ENCODE measurements at places on chromosomes 2 and 18.

DNA sequence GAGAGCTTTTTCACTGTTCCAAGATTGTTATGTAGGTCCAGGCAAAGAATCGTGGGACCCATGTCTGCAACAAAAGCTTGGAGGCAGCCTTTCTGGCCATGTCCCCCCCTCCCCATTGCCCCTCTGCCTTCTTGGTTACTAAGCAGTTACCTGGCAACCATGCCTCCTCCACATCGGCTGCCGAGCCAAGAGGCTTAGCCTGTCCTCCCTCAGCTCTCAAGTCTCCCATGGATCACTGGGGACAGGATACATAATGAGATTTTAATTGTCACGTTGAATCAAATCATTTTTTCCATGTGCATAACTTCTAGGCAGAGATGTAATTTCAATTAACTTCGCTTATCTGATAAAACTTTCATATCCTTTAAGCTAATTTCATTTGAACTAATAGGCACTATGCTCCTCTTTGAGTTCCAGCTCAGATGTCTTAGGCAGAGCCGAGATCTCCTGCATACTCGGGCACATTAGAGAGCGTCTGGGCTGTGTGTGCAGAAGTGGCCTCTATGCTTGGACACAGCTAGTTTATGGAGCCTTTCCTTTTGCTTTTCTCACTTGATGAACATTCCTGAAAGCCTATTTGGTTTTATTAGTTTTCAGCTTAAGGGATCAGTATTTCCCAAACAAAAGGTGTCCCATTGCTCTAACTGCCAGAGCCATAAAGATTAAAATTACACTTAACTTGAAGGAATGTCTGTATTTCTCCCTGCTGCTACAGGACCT lies 80.7 kb downstream of the LYPD1 start:
- no peak for DNase-seq

GRCh38 chr2:88321449-88322248 lies 130.8 kb downstream of the FOXI3 start:
- no peak for DNase-seq

GRCh38 chr2:241235859-241236593 lies 47.5 kb downstream of the ANO7 start:
- DNase-seq = no peak

DNA sequence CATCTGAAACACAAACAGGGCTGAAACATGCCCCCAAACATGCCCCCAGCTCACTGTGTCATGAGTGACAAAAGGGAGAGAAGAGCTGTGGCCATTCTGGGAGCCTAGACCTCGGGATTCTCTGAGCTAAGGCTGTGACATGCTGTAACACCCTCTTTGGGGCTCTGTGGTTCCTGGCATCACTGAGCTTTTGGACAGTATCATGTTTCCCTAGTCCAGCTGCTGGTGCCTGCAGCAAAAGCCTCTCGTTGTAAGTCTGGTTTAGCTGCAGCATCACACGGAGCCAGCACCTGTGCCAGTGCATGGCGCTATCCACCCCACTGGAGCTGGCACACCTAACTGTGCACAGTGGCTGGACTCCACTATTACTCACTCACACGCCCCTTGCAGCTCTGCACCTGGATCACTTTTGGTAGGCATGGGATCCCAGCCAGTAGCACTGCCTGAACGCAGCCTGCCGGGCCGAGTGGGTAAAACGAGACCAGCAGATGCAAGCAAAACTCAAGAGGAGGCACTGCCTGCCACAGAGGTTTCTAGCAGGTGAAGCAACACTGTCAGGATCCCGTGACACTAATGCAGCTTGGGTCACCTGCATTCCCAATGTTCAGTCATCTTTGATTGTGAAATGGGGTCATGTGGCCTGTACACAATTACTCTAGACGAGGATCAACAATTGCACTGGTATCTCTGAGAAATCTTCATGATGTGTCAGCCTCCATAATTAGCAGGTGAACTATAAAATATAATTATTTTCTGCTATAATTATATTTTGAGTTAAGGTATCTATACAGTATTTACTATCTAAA lies 547.2 kb downstream of the ZNF804A start:
- DNase-seq = no peak

DNA sequence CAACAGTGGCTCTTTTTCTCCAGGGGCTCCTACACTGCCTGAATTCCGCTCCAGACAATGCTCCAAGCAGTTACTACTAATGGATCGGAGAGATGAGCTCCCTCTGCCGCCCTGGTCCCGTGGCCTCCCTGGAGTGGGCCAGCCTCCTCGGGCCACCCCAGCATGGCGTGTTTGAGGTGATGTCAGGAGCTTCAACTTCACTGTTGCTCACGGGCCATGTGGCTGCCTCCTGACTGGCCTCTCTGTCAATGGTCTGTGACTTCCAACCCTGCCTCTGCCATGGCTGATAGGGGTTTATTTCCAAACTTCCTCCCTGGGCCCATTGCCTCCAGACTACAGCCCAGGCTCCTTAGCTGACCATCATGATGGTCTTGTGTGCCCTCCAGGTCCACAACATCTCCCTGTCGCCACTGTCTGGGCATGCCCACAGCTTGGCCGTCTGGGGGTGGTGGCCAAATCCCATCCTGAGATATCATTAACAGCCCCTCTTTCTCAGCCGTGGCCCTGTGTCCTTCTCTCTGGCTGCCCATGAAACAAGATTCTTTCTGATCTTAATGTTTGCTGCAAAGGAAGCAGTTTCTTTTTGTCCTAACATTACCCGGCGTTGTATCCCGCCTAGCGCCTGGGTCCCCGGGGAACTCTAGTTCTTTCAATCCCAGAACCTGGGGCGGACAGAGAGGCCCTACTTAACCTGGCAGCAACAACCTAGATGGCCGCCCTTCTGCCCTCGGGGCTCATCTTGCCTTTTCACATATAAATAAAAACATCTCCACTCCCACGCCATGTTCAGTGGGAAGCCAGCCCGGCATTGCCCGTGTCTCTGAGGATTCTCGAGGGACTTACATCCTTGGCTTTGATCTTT lies 38.1 kb downstream of the ATOH8 start:
- DNase-seq = no peak

GRCh38 chr2:13201924-13202323 lies 485.2 kb downstream of the TRIB2 start:
- no peak for DNase-seq

DNA sequence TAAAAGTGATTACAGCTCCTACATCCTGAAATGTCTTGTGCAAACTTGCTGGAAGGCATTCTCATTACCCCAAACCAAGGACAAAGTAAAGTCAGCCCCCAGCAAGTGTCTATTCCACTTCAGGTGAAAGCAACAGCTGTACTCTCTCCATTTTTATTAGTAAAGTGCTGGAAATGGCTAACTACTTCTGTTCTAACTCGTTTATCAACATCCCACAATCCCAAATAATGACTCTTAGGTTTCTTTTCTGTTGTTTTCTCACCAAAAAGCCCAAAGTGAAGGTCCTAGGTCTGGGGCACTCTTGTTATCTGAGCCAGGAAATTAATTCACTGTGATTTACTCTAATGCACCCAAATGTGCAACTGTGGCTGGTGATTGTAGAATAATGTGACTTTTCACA lies 105.7 kb downstream of the LRRC30 start:
- DNase-seq = no peak

DNA sequence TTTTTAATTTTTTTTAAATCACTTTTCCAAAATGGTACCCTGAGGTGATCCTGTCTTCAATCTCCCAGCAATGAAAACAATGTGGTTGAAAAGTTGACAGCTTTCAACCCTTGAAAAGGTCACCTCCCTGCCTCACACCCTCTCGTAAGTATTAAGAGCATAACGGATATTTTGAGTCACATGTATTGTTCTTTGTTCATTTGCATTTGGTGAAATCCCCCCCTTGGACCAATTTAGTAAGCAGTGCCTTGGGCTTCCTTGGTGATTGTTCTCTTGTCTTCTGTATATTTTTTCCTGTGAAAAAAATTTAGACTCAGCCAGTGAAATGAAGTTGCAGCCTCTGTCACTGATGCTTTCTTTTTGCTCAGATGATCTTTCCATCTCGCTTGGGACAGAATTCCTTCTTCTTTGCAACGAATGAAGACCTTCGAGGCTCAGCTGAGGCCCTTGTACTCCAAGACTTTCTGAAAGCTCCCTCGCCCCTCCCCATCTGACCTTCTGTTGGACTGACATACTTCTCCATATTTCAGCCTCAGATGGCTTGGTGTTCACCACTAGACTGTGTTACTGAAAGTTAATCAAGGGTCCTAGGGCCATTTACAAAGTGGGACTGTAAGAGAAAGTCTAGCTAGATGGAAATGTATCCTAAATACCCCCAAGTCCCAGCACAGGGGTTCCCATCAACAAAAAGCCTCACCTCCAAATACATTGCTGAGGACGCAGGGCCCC lies 158.4 kb downstream of the BCL2 start:
- no peak for DNase-seq

DNA sequence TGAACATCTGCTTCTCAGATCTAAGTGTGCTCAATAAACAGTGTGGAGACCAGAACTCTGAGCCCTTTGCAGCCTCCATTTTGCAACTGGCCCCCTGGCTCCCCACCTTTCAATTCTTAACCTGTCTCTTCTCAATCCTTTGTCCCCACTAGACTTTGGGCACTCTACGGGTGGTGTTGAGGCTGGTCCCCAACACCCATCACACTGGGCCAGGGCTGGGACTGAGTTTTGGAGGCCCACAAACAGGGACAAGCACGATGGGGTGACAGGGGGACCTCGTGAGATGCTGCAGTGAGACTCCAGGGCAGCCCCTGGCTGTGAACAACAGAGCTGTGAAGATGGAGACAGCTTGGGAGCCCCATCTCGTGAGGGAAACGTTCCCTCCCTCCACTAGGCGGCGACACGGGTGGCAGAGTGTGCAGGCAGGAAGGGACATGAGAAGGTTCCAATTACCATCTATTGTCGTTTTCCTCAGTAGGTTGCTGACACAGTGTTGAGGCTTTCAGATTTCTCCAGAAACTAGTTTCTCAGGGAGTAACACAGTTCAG lies 1.2 kb downstream of the ANKMY1 start:
- peak; percentile 40 for DNase-seq

DNA sequence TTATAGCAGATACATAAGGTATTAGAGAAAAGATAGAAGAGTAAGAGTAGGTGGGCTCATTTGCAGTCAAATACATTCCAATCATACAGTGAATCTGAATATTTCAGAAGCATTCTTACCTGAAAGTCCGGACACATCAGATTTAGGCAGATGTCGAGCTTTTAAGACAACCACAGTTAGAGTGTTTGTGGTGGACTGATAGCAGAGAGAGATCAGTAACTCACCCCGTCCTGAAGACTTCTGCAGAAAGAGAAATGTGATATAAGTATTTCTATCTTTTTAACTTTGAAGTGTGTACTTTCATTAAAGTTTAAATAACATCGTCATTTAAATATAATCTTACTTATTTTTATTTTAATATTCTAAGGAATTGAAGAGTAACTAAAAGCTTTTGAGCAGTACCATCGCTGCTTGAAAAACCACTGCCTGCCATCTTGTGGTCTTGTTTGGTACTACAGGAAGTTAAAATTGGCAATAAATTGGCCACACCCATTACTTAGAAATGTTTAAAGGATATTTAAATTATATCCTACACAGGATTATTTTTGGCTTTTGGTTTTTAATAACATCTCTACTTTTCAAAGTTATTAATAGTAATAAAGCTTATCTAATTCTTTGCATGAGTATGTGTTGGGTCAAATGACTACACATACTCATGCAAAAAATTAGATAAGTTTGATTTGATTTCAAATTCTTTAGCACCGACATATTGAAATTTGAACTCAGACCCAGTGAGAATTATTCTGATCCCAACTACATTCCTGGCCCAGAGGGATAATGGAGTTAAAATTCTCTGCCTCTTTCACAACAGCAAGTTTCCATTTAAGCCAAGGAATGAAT lies 5.5 kb downstream of the SYT4 start:
- no peak for DNase-seq

GRCh38 chr2:72082021-72082601 lies 65.6 kb downstream of the CYP26B1 start:
- DNase-seq = no peak

GRCh38 chr18:3852321-3852720 lies 402.3 kb downstream of the TGIF1 start:
- DNase-seq = no peak
